Prostate gland (tissue), 2 donors: ENCODE measurements at places on chromosomes 2 and 18.

GRCh38 chr2:47072018-47072691 is 83.0 kb downstream of the STPG4 start:
- no peak for DNase-seq

DNA sequence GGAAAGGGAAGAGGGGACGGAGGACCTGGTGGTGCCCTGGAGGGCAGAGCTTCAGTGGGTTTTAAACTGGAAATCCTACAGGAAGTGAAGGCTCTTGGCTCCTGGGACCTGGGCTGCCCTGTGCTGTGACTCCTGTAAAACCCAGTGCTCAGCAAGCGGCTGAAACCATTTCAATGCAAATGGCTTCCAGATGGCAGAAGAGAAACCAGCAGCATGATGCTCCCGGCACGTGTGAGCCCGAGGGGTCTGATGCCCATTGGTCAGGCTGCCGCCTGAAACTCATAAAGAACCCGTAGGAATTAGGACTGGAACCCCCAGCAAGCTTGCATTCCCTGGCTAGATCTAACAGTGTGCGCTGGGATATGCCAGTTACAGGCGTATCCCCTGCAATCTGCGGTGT is 109.2 kb upstream of the THOC1 start:
- no peak for DNase-seq

GRCh38 chr2:218217360-218218267 is 625 bp downstream of the ARPC2 start:
- peak; percentile 39 for DNase-seq

- no peak for DNase-seq
These were observed 125.6 kb upstream of the CCDC150 start for GRCh38 chr2:196513796-196514526.

DNA sequence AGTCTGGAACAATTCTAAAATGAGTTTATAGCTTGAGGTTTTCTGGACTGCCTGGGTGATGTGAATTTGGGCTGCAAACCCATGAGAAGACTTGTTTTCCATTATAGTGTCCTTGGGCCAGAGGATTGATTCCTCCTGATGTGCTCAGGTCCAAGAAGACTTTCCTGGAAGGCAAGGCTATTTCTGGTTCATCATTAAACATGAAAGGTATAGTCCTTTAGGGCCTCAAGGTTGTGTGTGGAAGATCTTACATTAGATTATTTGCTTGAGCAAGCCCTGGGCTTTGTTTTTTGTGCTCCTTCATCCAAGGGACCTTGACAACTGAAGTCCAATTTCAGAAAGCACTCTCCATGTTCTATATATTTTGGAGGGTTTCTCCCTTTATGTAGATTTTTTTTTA is 26.8 kb upstream of the NEDD4L start:
- no peak for DNase-seq

DNA sequence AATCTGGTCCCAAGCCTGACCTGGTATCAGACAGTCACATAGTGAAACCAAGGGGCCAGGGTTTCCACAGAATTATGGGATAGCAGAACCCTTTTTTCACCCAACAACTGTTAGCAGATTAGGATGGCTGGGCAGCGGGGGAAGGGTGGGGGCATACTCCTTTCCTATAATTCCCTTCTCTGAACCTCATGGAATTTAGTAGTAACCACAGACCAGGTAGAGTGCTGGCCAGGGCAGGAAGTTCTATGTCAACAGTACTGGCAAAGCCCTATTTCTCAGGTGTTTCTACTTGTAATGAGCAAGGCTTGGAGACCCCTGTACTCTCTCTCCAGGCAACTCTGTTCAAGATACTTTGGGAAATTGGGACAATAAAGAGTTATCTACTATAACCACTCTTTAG is 174.6 kb downstream of the THADA start:
- no peak for DNase-seq

DNA sequence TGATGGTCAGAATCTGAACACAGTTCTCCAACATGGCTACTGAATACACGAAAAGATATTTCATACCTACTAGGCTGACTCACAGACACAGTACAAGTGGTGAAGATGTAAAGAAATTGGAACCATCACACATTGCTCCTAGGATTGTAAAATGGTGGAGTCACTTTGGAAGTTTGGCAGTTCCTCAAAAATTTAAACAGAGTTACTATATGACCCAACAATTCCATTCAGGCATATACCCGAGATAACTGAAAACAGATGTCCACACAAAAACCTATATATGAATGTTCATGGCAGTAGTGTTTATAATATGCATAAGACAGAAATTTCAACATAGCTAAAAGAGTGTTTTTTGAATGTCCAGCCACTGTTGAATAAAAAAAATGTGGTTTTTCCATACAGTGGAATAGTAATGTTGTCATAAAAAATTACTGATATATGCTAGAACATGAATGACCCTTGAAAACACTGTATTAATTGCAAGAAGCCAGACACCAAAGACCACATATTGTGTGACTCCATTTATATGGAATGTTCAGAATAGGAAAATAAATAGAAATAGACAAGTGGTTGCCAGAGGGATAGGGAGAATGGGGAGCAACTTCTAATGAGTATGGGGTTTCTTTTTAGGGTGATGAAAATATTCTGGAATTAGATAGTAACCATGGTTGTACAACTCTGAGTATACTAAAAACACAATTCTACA is 10.1 kb downstream of the RMP24 start:
- DNase-seq = no peak

- DNase-seq = no peak
These were observed 69.4 kb upstream of the SMAD7 start for GRCh38 chr18:49020129-49020528.

- peak; percentile 55 for DNase-seq
These were observed 104.4 kb upstream of the CDC42EP3 start for GRCh38 chr2:37775908-37776250.

DNA sequence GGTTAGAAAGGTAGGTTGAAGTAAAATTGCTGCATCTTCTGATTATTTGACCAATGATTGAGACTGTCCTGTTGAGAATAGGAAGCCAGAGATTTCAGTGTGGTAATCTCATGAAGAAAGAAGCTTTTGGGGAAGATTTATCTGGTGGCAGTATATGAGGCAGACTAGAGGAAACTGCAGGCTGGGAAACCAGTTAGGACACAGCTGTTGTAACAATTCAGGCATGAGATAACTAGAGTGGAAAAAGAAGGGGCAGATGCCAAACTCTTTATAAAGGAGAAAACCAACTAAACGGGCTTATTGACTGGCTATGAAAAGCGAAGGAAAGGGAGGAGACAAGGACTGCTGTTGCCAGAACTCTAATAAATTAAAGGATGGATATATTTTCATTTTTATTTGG is 155.6 kb downstream of the TTC27 start:
- DNase-seq = no peak
